ENCODE measurements at places on chromosomes 1 and 21.

DNA sequence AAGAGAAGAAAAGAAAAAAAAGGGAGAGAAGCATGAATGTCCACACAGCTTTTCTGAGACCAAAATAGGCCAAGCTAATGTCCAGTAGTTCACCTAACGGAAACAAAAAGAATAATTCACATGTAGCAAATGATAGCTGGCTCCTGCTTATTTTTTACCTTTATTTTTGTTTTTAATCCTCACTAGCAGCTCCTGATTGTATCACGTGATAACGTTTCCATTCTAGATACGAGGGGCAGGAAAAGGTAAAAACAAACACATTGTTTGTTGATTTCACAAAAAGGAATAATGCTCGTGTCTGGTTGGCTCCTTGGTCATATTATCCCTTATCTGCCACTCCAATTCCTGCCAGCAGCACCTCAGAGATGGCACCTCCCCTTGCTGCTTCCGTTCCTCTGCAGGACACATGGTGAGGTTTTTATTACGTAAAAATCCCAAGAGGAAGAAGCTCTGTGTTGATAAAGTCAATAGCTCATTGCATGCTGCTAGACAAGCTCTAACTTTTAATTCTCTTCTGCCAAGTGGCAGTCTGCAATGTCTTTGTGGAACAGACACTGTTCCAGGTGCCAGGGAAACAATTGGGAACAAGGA, 201.7 kb downstream of the CRB1 start:
- no peak for DNase-seq

GRCh38 chr1:61641578-61642336, 83.2 kb downstream of the TM2D1 start:
- DNase-seq = peak; percentile 28

DNA sequence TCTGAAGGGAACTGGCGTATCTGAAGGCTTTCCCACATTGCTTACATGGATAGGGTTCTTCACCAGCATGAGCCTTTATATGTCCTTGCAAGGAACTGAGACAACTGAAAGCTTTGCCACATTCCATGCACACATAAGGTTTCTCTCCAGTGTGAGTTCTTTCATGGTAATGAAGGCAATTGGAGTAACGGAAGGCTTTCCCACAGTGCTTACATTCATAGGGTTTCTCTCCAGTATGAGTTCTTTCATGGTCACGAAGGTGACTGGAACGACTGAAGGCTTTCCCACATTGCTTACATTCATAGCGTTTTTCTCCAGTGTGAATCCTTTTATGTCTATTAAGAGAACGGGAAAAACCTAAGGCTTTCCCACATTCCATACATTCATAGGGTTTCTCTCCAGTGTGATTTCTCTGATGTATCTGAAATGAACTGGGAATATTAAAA, 15.0 kb downstream of the ZNF124 start:
- DNase-seq = no peak

DNA sequence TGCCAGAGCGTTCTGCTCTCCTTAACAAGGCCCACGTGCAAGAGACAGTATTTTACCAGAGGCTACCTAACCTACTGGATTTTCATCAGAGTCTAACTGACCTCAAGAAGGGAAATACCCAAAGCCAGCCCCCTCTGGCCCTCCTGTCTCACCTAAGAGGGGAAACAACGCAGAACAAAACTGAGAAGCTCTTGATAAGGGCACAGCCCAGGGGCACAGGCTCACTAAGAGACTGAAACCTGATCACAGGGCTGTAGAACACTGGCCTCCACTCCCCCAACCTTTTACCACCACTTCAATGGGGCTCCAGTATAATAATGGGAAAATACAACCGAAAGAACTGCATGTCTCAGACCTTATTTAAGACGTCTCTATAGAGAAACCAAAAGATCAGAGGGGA, 449.5 kb upstream of the CAMK1G start:
- no peak for DNase-seq

- no peak for DNase-seq
Measured at GRCh38 chr1:5885471-5886139, 106.6 kb downstream of the NPHP4 start.

DNA sequence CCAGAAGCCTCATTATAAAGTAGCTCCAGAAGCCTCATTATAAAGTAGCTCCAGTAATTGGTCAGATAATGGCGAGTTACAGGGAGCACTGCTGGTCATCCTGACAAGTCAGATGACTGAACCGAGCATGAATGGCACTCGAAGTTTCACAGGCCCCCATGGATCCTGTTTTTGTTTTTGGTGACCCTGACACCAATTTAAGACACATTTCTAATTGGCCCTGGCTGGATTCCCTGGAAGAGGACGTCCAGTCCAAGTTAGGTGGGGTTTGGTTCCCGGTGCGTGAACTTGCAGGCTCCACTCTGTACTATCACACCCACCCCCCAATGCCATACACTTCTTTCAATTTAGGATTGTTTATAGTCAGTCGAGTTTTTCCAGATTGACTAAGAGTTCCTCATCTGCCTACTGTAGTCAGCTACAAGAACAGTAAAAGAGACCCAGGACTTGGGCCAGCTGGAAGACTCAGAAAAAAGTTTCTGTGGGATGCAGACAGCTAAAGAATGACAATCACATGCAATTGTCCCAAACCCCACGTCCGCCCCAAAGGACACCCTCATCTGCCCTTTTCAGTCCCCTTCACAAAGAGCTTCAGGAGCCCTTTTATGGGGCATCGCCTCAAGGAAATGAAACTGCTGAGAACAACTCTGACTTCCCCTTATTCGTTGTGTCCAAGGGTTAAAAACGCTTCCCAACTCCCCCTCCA, 2.7 kb downstream of the DHRS3 start:
- no peak for DNase-seq

DNA sequence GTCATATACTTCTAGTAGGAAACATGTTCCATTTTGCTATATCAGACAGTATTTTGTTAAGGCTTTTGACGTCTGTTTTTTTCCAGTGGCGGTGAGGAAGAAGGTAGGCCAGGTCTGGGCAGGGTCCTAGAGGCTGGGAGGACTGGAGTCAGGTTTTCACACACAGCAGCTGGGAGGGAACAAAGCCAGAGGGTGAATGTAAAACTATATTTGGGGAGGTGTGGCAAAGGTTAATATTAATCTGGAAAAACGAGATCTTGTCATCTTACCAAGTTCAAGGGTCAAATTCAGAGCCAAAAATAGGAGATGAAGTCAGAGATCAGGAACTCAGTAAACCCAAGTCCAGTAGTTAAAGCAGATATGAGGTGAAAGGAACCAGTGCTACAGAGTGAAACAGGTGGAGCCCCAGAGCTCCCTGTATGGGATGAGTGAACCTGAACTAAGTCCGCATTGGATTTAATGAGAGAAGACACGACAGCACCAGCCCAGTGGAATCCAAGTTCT, 10.7 kb upstream of the OTUD7B start:
- DNase-seq = no peak

DNA sequence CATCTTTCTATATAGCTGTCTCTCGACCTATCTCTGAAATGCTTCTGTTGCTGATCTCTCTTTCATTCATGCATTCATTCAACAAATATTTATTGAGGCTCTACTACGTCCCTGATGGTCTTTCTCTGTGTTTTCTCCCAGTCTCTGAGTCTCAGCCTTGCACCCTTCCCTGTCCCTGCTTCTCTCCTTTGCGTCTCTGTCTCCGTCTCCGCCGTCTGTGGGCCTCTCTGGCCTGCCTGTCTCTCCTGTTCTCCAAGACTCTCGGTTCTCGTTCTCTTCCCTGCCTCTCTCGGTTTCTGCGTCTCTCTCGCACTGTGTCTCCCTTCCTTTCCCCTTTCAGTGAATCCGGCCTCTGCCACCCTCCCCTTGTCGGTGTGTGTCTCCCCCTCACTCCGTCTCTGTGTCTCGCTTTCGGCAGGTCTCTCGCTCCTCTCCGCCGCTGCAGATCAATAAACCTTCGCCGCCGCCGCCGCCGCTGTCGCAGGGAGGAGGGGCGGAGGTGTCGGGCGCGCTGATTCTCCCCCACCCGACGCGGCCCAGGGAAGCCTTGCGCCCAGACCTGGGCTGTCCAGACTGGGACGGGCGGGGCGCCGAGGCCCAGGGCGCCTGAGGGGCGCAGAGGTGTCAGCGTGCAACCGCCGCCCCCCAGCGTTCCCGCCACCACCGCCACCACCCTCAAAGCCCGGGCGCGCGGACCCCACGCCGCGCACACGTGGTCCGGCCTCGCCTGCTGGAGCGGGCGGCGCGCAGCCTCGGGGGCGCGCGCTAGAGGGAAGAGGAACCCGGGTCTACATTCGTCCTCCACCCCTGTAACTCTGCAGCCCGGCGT, 3.0 kb downstream of the EFNA3 start:
- no peak for DNase-seq

DNA sequence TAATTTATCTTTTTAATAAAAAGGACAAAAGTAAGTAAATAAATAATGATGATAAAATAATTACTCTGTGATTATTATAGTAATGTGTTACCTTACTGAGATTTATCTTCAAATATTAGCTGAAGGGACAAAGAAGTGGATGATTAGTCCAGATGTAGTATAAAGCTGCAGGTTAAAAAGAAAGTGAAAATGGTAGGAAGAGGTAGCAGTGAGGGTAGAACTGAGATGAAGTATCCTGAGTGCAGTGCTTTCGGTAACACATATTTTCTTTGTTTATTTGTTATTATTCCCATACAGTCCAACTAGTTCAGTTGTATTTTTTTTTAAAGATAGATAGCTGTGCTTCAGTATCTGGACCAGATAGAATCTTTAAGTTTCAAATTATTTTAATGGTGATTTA, 1203.5 kb downstream of the NCAM2 start:
- no peak for DNase-seq

DNA sequence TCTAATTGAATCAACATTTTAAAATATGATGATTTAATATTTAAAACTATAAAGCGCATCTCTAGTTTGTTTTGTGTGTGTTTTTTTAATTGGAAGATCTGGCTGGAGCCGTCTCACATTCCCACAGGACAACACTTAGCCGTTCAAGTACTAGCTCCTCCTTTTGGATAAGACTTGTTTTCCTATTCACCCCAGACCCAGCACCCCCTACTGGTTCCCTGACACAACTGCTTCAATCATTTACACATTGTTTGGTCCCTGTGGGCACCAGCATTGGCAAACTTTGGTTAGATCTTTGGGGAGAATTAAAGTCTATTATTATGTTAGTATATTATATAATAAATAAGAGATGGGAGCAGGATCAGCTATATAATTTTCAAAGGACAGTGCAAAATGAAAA, 34.5 kb downstream of the TYW3 start:
- DNase-seq = no peak

DNA sequence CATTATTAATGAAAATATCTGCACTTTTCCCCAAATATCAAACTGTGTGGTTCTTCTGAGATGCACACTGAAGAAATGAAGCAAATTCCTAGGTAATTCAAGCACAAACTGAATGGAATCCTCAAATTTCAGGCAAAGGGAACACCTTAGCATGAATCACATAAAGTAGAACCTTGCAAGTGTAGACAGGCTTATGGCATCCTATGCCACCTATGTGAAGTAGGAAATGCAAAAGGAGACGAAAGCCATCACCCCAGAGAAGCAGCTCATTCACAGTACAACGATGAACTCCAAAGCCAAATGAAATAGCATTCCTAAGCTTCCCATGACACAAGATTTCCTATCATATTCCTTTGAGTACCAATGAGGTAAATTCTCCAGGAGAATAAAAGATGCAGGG, 461.2 kb upstream of the RUNX1 start:
- DNase-seq = no peak

DNA sequence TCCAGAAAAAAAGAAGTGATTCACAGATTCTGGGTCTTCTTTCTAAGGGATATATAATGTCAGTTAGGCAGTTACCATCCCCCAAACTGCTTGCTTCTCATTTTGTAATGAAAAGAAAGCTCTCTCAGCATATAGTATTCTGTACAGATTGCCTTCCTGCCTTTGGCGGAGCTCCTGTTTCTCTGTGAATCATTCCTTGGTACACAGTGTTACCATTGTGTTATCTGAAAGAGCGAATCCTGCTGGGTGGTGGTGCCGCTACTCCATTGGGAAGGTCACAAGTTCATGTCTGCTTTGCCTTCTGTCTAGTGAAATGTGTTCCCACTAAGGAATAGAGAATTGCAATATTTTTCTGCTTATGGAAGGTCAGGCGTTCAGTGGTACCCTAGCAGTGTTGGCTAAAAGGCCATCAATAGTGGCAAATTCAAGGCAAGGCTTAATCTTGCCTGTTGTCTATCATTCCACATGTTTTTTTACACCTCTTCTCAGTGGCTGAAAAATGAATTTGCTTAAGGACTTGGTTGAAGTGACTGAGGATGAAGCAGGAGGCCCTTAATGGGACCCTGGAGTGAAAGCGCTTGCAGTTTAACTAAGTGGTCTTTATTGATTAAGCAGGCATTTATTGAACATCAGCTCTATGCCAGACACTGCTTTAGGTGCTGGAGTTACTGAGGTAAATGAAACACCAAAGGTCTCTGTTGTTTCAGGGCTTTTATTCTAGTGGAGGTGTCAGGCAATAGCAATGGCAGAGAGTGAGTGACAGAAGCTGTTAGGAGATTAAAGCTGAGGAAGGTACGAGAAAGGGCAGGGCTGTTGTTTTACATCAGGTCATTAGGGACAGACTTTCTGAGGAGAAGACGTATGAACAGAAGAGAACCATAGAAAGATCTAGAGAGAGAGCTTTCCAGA, 186.7 kb downstream of the PDE4B start:
- DNase-seq = peak; percentile 28

DNA sequence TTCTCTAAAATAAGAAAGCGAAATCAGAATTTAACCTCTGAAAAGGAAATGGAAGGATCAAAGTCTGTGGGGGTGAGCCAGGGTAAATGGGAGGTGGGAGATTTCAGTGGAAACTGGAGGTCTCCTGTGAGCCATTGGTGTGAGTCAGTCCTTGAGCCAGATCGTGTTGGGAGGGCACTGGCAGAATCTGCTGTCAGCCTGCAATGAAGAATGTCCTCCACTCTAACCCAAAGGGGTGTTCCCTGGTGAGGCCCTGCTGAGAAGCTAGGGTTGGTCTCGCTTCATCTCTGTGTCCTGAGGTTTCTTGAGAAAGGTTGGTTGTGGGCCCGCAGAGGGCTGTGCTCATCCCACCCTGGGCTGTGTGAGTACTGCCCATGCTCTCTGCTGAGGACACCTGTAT, 2.4 kb downstream of the QSOX1 start:
- DNase-seq = no peak

- no peak for DNase-seq
Measured at GRCh38 chr1:64147045-64147724, 56.2 kb upstream of the UBE2U start.

DNA sequence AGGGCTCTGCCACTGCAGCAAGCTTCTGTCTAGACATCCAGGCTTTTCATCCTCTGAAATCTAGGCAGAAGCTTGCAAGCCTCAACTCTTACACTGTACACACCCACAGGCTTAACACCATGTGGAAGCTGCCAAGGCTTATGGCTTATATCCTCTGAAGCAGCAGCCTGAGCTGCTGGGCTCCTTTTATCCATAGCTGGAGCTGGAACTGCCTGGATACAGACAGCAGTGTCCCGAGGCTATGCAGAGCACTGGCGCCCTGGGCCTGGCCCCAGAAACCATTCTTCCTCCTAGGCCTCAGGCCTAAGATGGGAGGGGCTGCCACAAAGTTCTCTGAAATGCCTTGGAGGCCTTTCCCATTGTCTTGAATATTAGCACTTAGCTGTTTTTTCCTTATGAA, 19.3 kb upstream of the POGK start:
- no peak for DNase-seq

- DNase-seq = no peak
Measured at GRCh38 chr1:10078494-10078893, 45.7 kb downstream of the UBE4B start.

- DNase-seq = no peak
Measured at GRCh38 chr1:4061521-4062031, 161.5 kb upstream of the C1orf174 start.
